HuH-7.5 (cell line): ENCODE measurements at places on chromosomes 1 and 21.

DNA sequence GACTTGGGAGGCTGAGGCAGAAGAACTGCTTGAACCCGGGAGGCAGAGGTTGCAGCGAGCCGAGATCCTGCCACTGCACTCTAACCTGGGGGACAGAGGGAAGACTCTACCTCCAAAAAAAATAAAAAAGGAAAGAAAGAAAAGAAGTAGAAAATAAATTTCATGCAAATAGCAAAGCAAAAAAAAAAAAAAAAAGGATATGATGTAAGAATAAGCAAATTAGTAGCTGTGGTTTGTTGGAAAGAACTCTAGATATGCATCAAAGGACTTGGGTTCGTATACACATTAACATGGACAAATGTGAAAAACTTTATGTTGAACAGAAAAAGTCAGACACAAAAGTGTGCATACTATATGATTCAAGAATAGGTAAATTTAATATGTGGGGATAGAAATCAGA, 11.9 kb downstream of the WASF2 start:
- no peak for DNase-seq

GRCh38 chr1:221228594-221228993, 349.4 kb downstream of the HLX start:
- no peak for DNase-seq

- no peak for DNase-seq
Measured at GRCh38 chr1:38746402-38746935, 113.1 kb downstream of the RRAGC start.

GRCh38 chr1:113396585-113396984, 6.3 kb downstream of the MAGI3 start:
- no peak for DNase-seq

- peak; percentile 69 for DNase-seq
Measured at GRCh38 chr1:111222308-111223125, 5.0 kb upstream of the CHI3L2 start.

DNA sequence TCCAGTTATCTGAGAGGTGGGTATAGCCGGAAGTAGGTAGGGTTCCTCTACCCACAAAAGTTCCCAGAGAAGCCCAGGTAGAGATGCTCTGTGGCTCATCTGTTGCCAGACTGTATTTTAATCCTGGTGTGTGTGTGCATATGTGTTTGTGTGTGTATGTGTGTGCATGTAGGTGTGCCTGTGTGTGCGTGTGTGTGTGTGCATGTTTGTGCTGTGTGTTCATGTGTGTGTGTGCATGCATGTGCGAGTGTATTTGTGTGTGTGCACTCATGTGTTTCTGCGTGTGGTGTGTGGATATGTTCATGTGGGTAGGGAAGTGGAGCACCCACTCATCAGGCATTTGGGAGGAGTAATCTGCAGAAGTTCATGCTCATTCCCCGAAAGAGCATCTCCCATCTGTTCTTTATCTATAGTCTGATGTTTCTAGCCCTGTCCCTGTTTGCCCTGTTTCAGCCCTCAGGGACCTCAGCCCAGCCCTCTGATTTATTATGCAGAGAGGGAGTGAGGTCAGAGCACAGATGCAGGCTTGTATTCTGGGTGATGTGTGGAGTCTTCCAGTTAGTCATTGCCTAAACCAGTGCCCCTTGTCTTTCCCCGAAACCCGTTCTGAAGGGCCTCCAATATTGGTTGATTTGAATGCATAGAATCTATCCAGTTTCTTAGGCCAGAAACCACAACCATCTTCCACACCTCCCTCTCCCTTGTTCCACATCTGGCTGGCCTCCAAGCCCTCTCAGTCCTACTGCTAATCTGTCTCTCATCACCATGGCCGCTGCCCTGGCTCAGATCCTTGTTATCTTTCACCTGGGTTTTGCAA, 69.1 kb downstream of the DISC1 start:
- DNase-seq: no peak

DNA sequence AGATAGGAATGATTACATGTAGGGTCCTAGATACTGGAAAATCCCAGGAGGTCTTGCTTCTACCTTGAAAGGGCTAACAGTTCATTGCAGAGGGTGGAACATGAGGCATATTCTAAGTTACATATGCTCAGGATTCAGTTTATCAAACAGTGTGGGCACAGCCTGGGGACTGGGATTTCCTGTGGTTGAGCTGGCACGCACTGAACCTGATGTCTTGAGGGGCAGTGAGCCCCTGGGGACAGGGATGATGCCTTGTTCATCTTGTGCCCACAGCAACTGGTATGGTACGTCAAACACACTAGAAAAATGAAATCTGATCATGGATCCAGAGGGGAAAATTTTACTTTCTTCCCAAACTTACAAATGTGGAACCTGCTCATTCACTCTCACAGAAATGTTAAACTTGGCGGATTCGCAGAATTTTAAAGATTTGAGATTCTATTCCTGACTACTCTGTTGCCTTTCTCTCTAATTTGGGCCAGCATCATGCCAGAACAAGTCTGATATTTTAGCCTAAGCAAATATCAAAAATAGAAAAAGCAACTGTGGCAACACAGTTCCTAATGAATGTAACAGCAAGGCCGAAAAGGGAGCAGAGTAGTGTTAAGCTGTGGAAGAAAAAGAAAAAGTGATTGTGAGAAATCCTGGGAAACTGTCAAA, 68.2 kb upstream of the COL24A1 start:
- DNase-seq: no peak

- no peak for DNase-seq
Measured at GRCh38 chr1:25927521-25928265, 21.5 kb upstream of the STMN1 start.

- DNase-seq: no peak
Measured at GRCh38 chr1:12556957-12557935, 60.8 kb downstream of the DHRS3 start.

DNA sequence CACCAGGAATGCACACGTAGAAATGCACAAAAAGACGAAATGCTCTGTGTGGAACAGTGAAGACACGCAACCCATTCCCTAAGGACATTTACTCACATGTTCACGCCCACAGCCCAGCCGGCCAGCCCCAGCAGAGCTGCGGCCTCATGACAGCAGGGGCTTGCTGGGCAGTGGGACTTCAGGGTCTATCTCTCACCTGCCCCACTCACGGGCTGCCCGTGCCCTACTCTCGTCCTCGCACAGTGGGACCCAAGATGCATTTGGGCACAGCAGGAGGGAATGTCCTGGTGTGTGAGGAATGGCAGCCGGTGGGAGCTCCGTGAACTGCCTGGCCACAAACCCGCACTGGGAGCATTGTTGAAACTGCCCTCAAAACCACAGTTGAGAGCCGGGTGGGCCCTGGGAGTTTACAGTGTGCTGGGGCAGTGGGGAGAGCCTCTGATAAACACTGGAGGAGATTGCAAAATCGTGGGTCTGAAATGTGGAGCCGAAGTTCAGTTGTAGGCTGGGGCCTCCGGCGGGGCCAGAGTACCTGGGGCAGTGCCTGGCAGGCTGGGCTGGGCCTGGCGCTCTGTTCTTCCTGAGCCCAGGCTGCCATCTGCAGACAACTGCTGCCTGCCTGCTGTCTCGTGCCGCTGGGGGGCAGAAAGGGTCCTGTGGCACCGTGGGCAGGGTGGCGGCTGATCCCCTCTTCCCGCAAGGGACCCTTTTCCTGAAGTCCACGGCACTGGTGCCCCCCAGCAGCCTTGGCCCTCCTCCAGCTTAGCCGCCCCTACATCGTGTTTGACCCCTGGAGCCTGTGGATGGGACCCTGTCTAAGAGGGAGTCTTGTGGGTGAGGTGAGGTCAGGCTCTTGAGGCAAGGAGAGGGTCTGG, 20.7 kb upstream of the POFUT2 start:
- DNase-seq: no peak

GRCh38 chr1:28328228-28328648, 602 bp upstream of the MED18 start:
- DNase-seq: no peak

DNA sequence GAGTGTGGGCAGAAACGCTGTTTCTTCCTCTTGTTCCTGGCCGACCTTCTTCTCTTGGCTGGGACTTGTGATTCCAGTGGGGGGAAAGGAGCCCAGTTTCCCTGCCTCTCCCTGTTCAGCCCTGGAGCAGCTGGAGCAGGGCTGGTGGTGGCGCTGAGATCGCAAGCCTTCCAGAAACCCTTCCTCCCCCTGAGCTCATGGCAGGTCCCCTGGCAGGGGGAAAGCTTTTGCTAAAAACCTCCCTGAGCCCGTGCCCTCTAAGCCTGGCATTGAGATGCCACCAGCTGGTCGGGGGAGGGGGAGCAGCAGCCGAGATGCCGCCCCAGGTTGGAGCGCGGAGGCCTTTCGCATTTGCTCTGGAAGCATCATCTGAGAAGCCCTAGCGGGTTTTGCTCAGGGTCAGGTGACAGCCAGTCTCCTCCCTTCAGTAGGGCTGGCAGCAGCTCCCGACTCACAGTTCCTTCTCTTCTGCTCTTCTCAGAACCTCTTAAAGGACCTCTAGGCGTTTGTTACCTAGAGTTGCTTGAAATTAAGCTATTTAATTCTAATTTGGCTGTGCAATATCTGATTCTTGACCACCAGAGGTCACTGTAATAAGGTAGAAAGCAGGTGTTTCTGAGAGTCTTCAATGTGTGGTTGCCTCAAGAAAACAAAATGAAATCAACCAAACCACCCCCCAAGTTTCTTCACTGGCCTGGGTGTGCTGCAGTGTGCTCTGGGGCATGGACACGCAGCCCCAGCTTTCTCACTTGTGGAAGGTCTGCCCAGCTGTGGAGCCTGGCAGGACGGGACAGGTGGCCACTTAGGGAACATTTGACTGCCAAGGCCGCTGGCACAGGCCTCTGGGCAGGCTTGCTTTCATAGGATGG, 257.3 kb downstream of the CAMTA1 start:
- peak; percentile 28 for DNase-seq

DNA sequence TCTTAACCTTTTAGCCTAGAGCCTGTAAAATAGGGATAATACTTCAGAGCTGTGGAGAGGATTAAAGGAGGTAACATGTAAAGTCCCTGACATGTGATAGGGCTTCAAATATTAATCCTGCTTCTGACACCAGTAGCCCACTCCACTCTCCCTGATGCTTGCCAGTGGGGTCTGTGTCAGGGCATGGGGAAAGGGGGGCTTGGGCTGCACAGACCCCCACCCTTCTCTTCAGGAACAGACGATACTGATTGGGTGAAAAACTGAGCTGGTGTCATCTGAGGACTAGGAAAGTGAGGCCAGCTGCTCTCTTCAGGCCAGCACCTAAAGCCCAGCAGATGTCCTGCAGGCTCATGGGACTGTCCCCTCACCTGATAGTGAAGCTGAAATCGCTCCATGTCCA, 27.0 kb upstream of the MEF2D start:
- DNase-seq: no peak

DNA sequence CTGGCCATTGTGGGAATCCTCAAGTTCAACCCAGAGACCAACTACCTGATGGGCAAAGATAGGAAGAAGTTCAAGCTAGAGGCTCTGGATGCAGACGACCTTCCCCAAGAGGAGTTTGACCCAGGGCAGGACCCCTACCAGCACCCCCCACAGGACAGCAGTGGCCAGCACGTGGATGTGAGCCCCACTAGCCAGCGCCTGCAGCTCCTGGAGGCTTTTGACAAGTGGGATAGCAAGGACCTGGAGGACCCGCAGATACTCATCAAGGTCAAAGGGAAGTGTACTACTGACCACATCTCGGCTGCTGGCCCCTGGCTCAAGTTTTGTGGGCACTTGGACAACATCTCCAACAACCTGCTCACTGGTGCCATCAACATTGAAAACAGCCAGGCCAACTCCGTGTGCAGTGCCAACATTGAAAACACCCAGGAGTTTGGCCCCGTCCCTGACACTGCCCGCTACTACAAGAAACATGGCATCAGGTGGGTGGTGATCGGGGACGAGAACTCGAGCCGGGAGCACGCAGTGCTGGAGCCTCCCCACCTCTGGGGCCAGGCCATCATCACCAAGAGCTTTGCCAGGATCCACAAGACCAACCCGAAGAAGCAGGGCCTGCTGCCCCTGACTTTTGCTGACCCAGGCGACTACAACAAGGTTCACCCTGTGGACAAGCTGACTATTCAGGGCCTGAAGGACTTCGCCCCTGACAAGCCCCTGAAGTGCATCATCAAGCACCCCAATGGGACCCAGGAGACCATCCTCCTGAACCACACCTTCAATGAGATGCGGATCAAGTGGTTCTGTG, 30.6 kb upstream of the GPR137B start:
- DNase-seq: no peak

DNA sequence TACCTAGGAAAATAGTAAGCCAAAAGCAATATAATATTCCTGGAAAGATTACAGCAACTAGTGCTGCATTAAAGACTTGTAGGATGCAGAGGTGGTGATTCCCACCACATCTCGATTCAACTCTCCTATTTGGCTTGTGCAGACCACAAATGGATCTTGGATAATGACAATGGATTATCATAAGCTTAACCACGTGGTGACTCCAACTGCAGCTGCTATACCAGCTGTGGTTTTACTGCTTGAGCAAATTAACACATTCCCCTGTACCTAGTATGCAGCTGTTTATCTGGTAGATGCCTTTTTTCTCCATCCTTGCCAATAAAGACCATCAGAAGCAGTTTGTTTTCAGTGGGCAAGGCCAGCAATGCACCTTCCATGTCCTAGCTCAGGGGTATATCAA, 542.7 kb upstream of the ADGRL4 start:
- DNase-seq: no peak

DNA sequence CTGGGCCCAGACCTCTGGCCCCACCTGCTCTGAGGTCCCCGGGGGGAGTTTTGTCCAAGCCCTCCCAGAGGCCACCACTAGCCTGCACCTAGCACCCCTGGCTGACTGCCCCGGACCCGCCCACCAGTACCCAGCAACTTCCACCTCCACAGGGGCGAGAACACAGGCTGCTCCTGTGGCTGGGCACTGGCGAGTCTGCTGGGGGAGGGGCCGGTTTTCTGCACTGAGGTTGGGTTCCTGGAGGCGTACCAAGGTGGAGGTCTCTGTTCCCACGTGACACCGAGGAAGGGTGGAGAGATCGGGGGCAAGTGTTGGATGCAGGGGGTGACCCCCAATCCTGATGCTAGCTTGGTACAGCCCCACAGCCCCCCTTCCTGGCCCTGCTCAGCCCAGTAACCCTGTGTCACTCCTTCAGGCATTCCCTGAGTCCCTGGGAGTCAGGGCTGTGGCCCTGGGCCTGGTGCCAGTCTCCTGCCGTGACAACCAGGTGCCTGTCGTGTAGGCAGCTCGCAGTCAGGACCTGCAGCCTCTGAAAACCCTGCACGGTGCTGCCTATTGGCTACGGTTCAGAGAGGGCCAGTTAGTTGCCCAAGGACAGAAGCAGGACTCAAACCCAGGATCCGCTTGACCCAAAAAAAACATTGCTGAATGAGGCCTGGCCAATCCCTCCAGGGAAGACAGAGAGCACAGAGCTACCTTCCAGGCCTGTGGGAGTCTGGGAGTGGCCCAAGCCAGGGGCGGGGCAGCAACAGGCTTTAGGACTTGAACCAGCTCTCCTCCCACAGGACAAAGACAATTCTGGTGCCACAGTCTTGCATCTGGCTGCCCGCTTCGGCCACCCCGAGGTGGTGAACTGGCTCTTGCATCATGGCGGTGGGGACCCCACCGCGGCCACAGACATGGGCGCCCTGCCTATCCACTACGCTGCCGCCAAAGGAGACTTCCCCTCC, 3.1 kb downstream of the ESPN start:
- DNase-seq: no peak

DNA sequence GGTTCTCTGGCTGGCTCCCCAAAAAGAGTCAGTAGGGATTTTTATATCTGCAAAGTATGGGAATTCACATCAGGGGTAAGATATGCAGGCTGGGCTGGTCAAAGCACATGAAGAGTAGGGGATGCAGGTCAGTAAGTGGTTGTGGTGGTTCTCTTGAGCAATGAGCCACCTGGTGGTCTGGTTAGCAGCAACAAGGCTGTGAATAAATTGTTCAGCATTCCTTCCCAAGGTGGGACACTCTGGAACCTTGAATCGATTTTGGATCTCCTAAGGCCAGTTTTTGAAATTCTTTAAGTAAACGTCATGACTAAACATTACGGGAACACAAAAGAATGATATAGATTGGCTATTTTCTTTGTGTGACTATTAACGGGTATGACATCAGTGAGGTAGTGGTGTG, 563.0 kb upstream of the NEGR1 start:
- no peak for DNase-seq
